Activated CD4-positive, alpha-beta memory T cell treated with anti-CD3 and anti-CD28 coated beads, Interleukin-2, amount 10 ng/mL, durations not matched to agents 7 days and 5 days (primary cell): ENCODE measurements at places on chromosomes 6 and 20. TPM values are rescaled to one million over a fixed set of nuclear protein-coding genes. Genes with fewer than 3 reads are reported as not detected.

DNA sequence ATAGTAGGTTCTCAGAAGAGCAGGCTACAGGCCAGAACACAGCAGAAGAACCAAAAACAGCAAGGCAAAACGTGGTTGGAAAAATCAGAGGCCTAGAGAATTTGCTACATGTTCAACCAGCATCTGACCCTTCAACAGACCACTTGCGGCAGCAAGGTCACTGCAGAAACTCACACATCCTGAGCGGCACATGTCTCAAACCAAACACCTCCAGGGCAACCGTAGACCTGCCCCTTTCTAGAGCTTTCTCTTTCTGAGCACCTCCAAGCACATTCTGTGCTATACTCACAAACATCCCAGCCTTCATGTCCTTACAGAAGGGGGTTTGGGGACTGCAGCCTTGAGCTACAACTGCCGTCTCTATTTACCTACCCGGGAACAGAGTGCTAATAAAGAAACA lies 52.6 kb downstream of the GFOD1 start:
- peaks cover 53% of the 10 kb centered on the region for H3K4me1 ChIP-seq
- DNase-seq = no peak
- no peaks in the 10 kb centered on the region for H3K27me3 ChIP-seq
- H3K27ac ChIP-seq = peak overlapping the region; percentile 16
- peaks cover 3% of the 10 kb centered on the region for H3K36me3 ChIP-seq

DNA sequence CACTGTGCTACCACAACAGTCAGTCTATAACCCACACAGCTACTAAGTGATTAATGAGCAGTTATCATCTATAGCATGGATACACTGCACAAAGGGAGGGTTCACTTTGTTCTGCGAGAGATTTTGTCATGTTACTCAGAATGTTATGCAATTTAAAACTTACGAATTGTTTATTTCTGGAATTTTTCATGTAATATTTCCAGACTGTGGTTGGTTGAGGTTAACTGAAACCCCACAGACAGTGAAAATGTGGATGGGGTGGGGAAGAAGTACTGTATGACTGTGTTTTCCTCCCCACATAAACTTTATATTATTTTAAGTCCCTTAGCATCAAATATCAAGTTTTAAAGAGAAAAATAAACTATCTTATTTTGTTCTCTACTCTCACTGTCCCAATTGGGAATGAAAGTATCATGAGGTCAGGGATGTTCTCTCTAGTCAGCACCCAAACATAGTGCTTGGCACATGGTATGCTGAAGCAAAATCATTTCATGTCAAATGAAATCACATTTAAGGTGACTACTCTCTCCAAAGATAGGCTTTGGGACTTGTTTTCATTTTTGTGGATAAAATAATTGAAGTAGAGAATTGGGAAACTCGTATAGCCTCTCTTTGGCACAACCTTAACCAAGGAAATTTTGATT lies 25.4 kb downstream of the DOP1A start:
- H3K36me3 ChIP-seq = peaks cover 10% of the 10 kb centered on the region
- H3K4me1 ChIP-seq = peaks cover 5% of the 10 kb centered on the region
- H3K27me3 ChIP-seq = no peaks in the 10 kb centered on the region
- no peak overlapping the region for H3K4me3 ChIP-seq

- no peaks in the 10 kb centered on the region for H3K4me1 ChIP-seq
- H3K36me3 ChIP-seq = no peaks in the 10 kb centered on the region
- H3K27me3 ChIP-seq = no peaks in the 10 kb centered on the region
- no peak overlapping the region for H3K4me3 ChIP-seq
These were observed 173.2 kb downstream of the BTBD3 start for GRCh38 chr20:12090920-12091319.

Gene ANGPT4
- total RNA-seq = not detected

Gene CLPSL1
- total RNA-seq = not detected

- no peaks in the 10 kb centered on the region for H3K36me3 ChIP-seq
- H3K27ac ChIP-seq = no peak overlapping the region
- peaks cover 37% of the 10 kb centered on the region for H3K27me3 ChIP-seq
These were observed 33.1 kb upstream of the NOP56 start for GRCh38 chr20:2619337-2619736.

GRCh38 chr20:36018208-36018988 lies 50.0 kb downstream of the CNBD2 start:
- no peak overlapping the region for H3K27ac ChIP-seq
- H3K4me1 ChIP-seq = no peaks in the 10 kb centered on the region
- H3K4me3 ChIP-seq = no peak overlapping the region

Gene PNPLA1
- total RNA-seq = 0.13 TPM
